A549 treated with CORT108297 at 1 μM for 4 hours (cell line): ENCODE measurements at places on chromosomes 2 and 18. TPM values are rescaled to one million over a fixed set of nuclear protein-coding genes. Genes with fewer than 3 reads are reported as not detected.

The SERTAD2 gene
- total RNA-seq = 10.8 to 14.3 TPM (median 13.8 TPM) in 5 replicates

The TMEM198 gene
- total RNA-seq = 0.45 to 1.4 TPM (median 1.1 TPM) in 5 replicates

The CDK5R2 gene
- 1.6 to 3.0 TPM (median 2.4 TPM) in 5 replicates for total RNA-seq

The SERPINB10 gene
- not detected in 5 replicates for total RNA-seq

The MATN3 gene
- total RNA-seq = 9.1 to 16.9 TPM (median 14.0 TPM) in 5 replicates

The GDF7 gene
- total RNA-seq = 0.03 to 0.08 TPM (median 0.06 TPM) in 5 replicates

The ZNF519 gene
- 1.3 to 2.2 TPM (median 1.7 TPM) in 5 replicates for total RNA-seq

The KIF1A gene
- 0.64 to 1.0 TPM (median 0.81 TPM) in 5 replicates for total RNA-seq

The AGXT gene
- total RNA-seq = not detected in 5 replicates
